ENCODE measurements at places on chromosomes 5 and 9.

DNA sequence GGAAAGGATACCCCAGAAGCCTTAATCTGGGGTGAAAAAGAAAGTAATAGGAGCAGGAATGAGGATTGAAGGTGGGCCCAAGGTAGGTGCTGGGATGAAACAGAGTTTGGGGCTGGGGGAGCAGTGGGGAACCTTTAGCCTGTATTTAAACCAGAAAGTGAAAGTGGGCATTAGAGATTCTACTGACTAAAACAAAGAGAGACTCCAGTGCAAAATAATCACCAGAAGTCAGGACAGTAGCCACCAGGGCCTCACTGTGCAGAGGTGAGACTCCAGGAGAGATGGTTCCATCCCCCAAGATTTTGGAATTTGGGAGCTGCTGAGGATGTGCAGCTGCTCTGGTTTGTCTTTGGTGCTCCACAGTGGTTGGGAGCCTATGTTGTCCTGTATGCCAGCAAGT, 13.1 kb downstream of the DNAJB5 start:
- no peak for DNase-seq
- no peaks in the 10 kb centered on the region for H3K27me3 ChIP-seq
- H3K4me3 ChIP-seq: no peak overlapping the region
- H3K36me3 ChIP-seq: peaks cover 7% of the 10 kb centered on the region
- H3K27ac ChIP-seq: no peak overlapping the region

- peak overlapping the region; percentile 50 for H3K27ac ChIP-seq
- peaks cover 17% of the 10 kb centered on the region for H3K27me3 ChIP-seq
- peaks cover 5% of the 10 kb centered on the region for H3K36me3 ChIP-seq
- no peak for DNase-seq
These were observed 76.8 kb upstream of the PCSK1 start for GRCh38 chr5:96509721-96510350.

DNA sequence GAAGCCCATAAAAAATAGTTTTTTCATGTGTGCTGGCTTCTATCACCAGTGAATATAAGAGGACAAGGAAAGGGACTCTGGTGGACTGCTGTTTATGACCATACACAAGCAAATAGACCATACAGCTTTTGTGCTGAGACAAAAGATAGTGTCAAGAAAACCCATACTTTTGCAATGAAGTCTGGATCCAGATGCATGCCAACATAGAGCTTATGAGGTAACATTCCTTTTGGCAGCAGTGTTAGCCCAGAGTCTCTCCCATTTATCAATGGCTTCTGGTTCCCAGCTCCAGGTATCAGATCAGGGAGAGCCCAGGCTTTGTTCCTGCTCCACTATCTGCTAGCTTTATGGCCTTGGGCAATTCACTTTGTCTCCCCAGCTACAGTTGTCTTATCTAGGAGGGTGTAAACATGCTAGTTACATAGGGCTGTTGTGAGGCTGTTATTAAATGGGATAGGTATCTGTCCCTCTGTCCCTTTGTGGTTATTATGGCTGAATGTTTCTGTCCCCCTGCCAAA, 55.6 kb downstream of the CCDC192 start:
- no peaks in the 10 kb centered on the region for H3K27me3 ChIP-seq
- H3K4me3 ChIP-seq: no peak overlapping the region
- no peaks in the 10 kb centered on the region for H3K36me3 ChIP-seq
- H3K4me1 ChIP-seq: peaks cover 42% of the 10 kb centered on the region
- no peak for DNase-seq

- no peak for DNase-seq
- no peaks in the 10 kb centered on the region for H3K27me3 ChIP-seq
- no peak overlapping the region for H3K27ac ChIP-seq
- H3K4me3 ChIP-seq: no peak overlapping the region
- H3K36me3 ChIP-seq: no peaks in the 10 kb centered on the region
- peaks cover 11% of the 10 kb centered on the region for H3K4me1 ChIP-seq
These were observed 86.8 kb upstream of the CD180 start for GRCh38 chr5:67283275-67283987.

DNA sequence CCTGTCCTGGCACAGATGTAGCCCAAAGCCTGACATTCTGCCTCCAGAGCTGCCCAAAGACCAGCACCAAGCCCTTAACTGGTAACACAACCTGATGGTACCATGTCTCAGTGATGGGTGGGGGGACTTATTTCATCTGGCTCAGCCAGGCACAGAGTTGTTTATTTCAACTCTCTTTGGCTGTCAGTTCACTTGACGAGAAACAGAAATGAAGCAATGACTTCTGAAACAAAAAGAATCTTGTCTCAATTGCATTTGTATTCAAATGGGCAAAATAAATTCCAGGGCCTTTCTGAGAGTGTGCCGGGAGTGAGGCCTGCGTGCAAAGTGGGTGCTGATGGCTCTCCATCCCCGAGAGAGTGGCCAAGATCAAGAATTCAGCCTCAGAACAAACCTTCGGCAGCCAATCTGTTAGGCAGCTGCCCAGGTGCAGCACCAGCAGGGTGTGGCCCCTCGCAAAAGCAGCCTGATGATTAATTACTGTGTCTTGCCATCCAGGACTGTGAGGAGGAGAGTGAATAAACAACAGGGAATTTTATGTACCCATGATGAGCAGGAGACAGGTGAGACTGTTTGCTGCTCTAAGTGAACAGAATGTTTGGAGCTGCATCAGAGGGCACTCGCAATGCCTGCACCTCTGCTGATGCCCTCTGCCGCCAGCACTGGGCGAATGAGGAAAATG, 238.0 kb downstream of the HSPA4 start:
- H3K27ac ChIP-seq: no peak overlapping the region
- no peak overlapping the region for H3K4me3 ChIP-seq
- no peak for DNase-seq
- no peaks in the 10 kb centered on the region for H3K36me3 ChIP-seq

DNA sequence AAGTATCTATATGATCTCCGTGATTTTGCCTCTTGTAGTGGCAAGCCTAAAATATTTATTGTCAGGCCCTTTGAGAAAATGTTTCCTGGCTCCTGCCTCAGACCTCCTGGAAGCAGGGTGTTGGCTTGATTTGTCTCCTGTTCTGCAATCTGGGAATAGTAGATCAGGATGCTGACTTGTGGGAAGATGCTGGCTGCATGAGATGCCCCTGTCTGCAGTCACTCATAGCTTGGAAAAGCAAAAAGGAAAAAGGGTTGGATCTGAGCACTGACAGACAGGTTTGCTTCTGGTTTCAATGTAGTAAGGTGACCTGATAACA, 16.7 kb downstream of the TJP2 start:
- H3K4me3 ChIP-seq: no peak overlapping the region
- no peak overlapping the region for H3K27ac ChIP-seq
- peaks cover 21% of the 10 kb centered on the region for H3K36me3 ChIP-seq
- no peak for DNase-seq

DNA sequence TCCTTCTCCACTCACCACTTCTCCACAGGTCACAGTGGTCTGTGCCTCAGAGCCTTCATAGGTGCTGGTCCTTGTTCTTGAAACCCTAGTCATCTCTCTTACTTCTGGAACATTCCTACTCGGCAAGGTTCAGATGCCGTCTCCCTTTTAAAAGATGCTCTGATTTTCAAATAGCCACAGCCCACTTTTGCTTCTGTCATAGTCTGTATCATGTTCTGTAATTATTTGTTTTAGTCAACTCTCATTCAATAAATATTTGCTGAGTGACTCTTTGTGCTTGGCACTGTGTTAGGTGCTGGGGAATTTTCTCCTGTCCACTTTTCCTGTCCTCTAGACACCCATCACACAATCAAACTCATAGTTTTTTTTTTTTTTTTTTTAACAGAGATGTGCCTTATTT, 181.3 kb upstream of the IL12B start:
- peaks cover 18% of the 10 kb centered on the region for H3K4me1 ChIP-seq
- no peaks in the 10 kb centered on the region for H3K36me3 ChIP-seq
- no peaks in the 10 kb centered on the region for H3K27me3 ChIP-seq
- no peak for DNase-seq
